ENCODE measurements at places on chromosomes 4 and X. TPM values are rescaled to one million over a fixed set of nuclear protein-coding genes. Genes with fewer than 3 reads are reported as not detected.

TENT5D gene
- total RNA-seq: not detected

SORCS2 gene
- 10.7 TPM for total RNA-seq

DNAAF6 gene
- total RNA-seq: not detected

CAMK2D gene
- total RNA-seq: 63.8 TPM

ABLIM2 gene
- 0.32 TPM for total RNA-seq

IL13RA1 gene
- 56.8 TPM for total RNA-seq

PLK4 gene
- 2.8 TPM for total RNA-seq

SMARCAD1 gene
- 37.2 TPM for total RNA-seq

AMTN gene
- not detected for total RNA-seq

TCEAL5 gene
- total RNA-seq: not detected

SYNPO2 gene
- 3.3 TPM for total RNA-seq

PPM1K gene
- total RNA-seq: 10.2 TPM

PRRG1 gene
- total RNA-seq: 14.0 TPM

ANK2 gene
- 9.9 TPM for total RNA-seq

CT45A3 gene
- total RNA-seq: not detected

BTC gene
- 0.59 TPM for total RNA-seq

ADH6 gene
- total RNA-seq: not detected

ZNF711 gene
- total RNA-seq: 3.7 TPM

PPP4R3C gene
- total RNA-seq: not detected

TRIM60 gene
- total RNA-seq: not detected

ZNF630 gene
- total RNA-seq: 2.1 TPM

SERTM2 gene
- not detected for total RNA-seq

INTU gene
- 5.5 TPM for total RNA-seq

PNMA6F gene
- total RNA-seq: not detected

KLHL34 gene
- total RNA-seq: not detected

STS gene
- total RNA-seq: 1.8 TPM

SLIT2 gene
- 0.17 TPM for total RNA-seq

TMEM271 gene
- total RNA-seq: not detected

MAGEC1 gene
- not detected for total RNA-seq

CT45A10 gene
- not detected for total RNA-seq

CPLX1 gene
- not detected for total RNA-seq

ZFP92 gene
- 4.3 TPM for total RNA-seq

PI4K2B gene
- 19.0 TPM for total RNA-seq

OTUD6A gene
- total RNA-seq: not detected

POU4F2 gene
- not detected for total RNA-seq

PRR32 gene
- total RNA-seq: not detected

POF1B gene
- total RNA-seq: under 0.01 TPM

TLR1 gene
- 3.7 TPM for total RNA-seq

TLR10 gene
- not detected for total RNA-seq

C1QTNF7 gene
- total RNA-seq: not detected

ZDHHC9 gene
- total RNA-seq: 37.2 TPM

TBC1D8B gene
- 12.8 TPM for total RNA-seq

SHOX gene
- total RNA-seq: not detected

DCUN1D4 gene
- 43.5 TPM for total RNA-seq

LGI2 gene
- not detected for total RNA-seq

P2RY10 gene
- not detected for total RNA-seq
